ENCODE measurements at places on chromosomes 12 and 14.

GRCh38 chr12:3137814-3138445 lies 60.8 kb downstream of the TSPAN9 start:
- DNase-seq = no peak

DNA sequence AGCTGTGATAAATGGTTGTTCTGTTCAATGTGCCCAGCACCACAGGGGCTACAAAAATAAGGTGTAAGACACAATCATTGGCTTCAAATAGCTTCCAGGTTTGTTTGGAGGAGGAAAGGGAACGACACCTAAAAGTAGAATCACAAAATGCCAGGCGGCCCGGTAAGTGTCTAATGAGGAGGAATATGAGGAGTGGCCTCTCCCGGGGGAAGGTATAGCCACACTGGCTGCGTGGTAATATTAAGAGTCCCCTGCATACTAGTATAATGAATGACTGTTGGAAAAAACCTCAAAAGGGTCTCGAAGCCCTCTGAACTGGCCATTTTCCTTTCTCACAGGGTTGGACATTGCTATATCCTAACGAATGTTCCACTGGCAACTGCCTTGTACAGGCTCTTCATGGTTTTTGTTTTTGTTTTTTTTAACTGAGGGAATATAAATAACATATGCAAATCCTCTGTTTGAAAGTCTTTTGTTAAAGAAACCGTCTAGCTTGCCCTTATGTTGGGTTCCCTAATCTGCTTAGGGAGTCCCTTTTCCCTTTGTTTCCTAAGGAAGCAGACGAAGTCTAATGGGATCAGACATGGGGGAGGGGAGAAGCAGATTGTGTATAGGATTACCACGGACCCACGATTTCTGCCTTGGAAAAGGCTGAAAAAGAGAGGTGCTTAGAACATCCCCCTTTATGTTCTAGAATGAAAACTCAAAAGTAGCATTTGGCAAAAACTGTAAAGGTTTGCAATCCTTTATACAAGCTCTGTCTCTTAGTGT lies 4.2 kb downstream of the CCDC60 start:
- no peak for DNase-seq

DNA sequence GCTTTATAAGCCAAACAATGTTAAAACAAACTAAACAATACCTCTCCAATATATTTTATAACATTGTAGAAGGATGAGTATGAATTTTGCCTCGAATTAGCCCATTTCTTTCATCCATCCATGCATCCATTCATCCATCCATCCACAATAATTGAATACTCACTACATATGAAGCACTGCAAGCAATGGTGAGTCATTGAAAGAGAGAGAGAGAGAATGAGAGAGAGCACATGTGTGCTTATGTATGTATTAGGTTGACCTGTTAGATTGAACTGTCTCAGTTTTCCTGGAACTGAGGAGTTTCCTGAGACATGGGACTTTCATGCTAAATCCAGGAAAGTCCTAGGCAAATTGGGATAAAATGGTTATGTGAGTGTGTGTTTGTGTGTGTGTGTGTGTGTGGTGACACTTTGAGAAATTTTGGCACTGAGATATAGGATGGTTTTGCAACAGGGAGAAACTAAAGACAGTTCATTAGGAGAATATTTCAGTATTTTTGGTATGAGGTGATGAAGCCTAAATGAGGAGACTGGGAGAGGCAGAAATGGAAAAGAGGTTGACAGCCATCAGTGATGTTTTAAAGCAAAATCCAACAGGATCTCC lies 98.4 kb downstream of the C12orf75 start:
- DNase-seq = no peak

- peak; percentile 60 for DNase-seq
These were observed 78.0 kb downstream of the NOC4L start for GRCh38 chr12:132222096-132222807.

GRCh38 chr14:71414631-71415403 lies 507.6 kb downstream of the PCNX1 start:
- DNase-seq = no peak

- DNase-seq = no peak
These were observed 231.9 kb downstream of the TTC8 start for GRCh38 chr14:89056394-89056793.

All from CD8-positive, alpha-beta T cell (primary cell).